Umbilical cord (tissue), 2 donors: ENCODE measurements at places on chromosomes 16 and 17. TPM values are rescaled to one million over a fixed set of nuclear protein-coding genes. Genes with fewer than 3 reads are reported as not detected.

DNA sequence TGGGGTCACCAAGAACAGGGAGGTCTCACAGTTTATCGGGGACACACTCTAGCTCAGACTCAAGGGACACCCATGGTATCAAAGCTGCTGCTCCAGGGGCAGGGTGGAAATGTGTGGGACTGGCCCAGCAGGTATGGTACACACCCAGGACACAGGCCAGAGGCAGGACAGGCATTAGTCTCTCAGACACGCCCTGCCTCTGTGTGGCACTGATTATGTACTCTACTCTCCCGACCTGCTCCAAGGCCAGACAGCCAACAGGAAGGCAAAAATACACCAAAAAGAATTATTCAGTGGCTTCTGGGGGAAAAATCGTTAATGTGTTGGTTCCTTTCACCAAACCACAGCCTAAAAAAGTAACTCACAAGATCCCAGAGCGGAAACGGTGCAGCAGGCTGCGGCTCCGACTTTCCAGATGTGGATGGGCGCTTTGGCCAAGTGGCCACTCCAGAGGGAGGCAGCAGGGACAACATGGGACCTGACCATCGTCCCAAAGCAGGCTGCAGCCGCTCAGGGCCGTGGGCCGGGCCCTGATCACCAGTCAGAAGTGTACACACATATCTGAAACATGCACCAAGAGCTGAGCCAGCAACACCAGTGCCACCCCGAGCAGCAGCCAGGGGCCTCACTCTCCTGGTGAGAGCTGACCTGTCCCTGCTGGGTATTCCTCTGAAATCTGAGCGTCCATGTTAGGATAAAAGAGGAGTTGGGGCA is 1.0 kb upstream of the SIRT7 start:
- DNase-seq: no peak

- DNase-seq: no peak
Measured at GRCh38 chr17:76924345-76925342, 56.4 kb downstream of the MGAT5B start.

Gene TEKT5
- total RNA-seq: not detected

Gene KRT12
- total RNA-seq: 4.6 TPM

Gene RGS11
- total RNA-seq: 6.0 TPM

Gene HOXB3
- total RNA-seq: 18.3 TPM

Gene KRT9
- not detected for total RNA-seq

DNA sequence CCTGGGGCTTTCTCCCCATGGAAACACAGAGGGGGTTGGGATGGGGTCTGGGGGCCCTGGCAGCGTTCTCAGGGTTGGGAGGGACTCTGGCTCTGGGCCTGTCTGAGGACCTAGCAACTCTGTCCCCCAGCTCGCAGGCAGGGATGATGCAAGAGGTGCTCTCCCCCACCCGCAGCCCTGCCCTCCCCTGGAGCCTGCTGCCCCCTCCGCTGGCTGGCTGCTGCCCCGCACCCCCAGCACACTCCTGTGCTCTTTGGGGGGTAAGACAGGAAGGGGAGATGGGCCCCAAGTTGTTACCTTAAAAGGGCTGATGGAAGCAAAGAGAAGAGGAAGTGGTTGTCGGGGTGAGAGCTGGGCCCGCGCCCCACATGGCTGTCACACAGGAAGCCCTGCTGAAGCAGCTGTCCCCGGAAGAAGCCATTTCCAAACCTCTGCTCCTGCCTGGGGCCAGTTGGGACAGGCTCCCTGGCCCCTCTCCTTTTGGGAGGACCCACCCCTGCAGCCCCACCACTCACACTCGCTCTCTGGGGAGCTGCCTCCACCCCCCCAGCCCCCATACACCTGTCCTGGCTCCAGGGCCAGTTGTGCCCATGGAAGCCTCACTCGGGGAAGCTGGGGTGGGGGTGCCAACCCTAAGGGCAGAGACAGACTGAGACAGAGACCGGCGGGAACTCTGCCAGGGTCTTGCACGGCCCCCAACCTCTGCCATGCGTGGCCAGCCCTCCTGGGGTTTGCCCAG is 2.5 kb downstream of the CORO1A start:
- peak; percentile 29 for DNase-seq
